ENCODE measurements at places on chromosomes 1 and 21.

GRCh38 chr1:110719908-110720307, 45.2 kb upstream of the KCNA3 start:
- DNase-seq: no peak

- no peak for DNase-seq
These were observed 37.5 kb upstream of the ARF1 start for GRCh38 chr1:228044961-228045360.

DNA sequence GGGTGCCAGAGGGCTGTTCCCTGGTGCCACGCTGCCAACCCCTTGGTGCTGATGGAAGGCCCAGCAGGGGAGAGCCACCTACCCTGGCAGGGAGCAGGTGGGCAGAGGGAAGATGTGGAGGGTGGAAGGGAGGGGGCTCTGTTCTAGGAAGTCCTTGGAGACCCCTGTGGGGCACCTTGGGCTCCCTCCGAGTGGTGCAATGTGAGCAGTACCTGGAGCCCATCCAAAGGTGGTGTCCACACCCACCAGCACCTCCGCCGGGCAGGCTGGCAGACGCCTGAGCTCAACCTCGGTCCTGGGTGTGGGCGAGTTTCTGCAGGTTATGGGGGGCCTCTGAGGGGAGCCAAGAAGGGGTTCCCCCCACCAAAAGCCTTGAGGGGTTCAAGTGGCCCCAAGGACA, 11.3 kb upstream of the DNMT3L start:
- no peak for DNase-seq

GRCh38 chr1:241462391-241462790, 57.2 kb downstream of the FH start:
- DNase-seq: no peak

- DNase-seq: no peak
These were observed 34.3 kb downstream of the MRPL37 start for GRCh38 chr1:54234284-54234683.

- DNase-seq: no peak
These were observed 119.6 kb downstream of the TMEM53 start for GRCh38 chr1:44554706-44555105.

GRCh38 chr1:222904451-222904850, 89.6 kb downstream of the DISP1 start:
- no peak for DNase-seq

DNA sequence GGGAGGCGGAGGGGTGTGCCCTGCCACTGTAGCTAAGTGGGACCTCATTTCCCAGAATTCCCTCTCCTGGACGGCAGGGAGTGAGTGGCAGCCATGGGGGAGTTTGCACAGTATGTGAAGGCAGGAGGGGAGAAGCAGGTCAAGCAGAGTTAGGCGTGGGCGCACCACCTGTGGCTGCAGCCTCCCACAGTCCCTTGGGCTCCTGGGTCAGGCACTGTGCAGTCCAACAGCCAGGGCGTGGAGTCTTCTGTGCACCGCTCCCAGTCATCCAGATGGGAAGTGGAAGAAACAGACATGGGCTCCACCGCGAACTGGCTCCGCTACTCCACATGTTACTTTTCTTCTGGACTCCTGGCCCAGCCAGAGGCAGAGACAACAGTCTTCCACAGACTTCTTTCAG, 85.4 kb upstream of the TIAM1 start:
- no peak for DNase-seq

- DNase-seq: no peak
These were observed 14.8 kb downstream of the SH3BP5L start for GRCh38 chr1:248810727-248811513.

GRCh38 chr1:53305650-53306049, 22.2 kb downstream of the LRP8 start:
- DNase-seq: no peak

DNA sequence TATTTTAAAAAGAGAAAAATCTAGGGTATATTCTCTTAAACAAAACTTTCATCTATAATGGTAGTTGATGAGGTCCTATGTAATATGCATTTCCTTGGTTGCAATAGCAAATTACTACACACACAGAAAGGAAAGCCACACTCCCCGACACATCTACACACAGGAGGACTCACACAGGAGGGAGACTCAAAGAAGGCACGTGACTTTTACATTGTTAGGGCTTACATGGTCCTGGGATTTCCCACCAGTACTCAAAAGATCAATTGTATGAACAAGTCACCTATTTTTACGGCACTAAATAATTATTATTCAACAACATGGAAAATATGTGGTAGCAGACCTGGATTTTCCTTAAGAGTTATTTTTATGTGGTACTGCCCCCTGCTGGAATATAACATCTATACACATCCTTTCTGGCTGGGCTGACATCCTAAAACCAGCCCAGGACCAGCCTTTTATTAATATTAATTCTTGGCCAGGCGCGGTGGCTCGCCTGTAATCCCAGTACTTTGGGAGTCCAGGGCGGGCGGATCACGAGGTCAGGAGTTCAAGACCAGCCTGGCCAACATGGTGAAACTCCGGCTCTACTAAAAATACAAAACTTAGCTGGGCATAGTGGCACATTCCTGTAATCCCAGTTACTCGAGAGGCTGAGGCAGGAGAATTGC, 33.9 kb upstream of the LGALS8 start:
- DNase-seq: peak; percentile 24

- no peak for DNase-seq
These were observed 74.4 kb downstream of the SCMH1 start for GRCh38 chr1:41167667-41168066.

- no peak for DNase-seq
These were observed 124.0 kb downstream of the BRINP3 start for GRCh38 chr1:190353538-190354101.

- no peak for DNase-seq
These were observed 63.5 kb downstream of the MDM4 start for GRCh38 chr1:204579681-204580080.

DNA sequence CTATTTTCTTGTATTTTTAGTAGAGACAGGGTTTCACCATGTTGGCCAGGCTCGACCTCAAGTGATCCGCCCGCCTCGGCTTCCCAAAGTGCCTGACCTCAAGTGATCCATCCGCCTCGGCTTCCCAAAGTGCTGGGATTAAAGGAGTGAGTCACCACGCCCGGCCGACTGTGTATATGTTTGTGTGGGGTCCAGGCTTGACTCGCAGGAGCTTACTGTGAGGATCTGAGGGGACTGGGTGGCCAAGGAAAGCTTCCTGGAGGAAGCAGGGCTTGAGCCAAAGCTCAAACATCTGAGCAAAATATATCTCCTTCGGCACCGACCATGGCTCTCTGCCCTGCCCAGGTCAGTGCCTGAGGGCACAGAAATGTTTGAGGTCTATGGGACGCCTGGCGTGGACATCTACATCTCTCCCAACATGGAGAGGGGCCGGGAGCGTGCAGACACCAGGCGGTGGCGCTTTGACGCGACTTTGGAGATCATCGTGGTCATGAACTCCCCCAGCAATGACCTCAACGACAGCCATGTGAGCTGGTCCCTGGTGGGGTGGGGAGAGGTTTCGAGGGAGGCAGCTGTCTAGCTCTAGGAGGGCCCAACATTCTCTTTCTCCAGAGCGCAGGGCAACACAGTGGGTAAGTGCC, 10.5 kb downstream of the PADI3 start:
- DNase-seq: no peak

DNA sequence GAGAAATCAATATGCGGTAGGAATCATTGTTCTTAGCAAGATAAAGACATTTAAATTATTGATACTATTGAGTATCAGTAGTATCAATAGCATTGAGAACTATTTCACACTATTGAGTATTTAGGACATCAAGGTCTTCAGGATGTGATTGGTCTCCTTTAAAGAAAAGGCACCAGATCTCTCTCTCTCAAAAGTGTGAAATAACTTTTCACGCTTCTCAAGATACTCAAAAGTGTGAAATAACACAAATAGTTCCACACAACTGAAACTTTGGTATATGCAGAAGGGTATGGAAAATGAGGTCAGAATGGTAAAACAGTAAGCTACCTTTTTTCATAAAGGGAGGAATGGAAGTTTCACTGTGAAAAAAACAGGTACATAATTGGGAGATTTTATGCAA, 6.7 kb upstream of the PYHIN1 start:
- no peak for DNase-seq

DNA sequence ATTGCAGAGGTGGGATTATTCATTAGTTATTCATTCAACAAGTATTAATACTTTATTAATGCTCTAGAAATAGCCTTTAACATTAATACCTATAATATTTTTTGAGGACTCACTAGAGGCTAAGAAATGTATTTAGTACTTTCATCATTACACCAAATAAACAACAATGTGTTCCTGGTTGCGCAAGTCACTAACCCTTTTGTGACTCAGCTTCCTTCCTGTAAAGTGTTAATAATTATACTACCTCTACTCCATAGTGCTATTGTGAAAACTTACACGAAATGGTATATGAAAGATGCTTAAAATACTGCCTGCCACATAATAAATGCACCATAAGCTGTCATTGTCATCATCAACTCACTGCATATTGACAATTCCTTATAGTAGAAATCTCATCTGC, 431.0 kb downstream of the DPYD start:
- peak; percentile 63 for DNase-seq

DNA sequence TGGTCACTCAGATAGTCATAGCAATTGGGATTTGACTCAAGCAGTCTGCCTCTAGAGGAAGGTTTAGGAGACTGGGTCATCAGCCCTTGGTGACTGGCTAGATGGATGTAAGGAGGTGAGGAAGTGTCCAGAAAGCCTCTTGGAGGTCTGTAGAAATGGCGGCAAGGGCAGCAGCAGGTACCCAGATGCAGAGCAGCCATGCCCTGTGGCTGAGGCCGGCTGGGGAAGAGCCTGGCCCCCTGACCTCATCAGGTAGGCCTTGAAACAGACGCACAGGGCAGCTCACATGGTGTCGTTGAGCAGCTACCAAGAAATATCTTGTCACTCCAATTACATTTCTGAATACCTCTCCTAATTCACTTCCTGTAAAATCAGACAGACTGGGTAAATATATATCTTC, 98.2 kb downstream of the DMRTB1 start:
- DNase-seq: no peak
